ENCODE measurements at places on chromosomes 1 and 21. TPM values are rescaled to one million over a fixed set of nuclear protein-coding genes. Genes with fewer than 3 reads are reported as not detected.

- DNase-seq: no peak
Measured at GRCh38 chr1:5410652-5411051, 581.6 kb downstream of the NPHP4 start.

Gene C4BPA
- total RNA-seq: not detected

DNA sequence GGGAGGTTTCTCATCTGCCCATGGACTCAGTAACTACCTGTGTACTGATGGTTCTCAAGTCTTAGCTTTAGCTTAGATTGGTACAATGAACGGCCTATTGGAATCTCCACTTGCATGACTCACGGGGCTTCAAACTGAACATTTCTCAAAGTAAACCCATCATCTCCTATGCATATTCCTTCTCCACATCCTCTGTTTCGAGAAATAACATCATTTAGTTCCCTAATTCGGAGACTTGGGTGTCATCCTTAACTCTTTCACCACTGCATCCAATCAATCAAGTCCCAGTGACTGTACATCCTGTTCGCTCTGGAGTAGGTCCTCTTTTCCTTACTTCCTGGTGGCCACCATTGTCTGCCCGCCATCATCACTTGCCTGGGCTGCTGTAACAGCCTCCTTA lies 55.8 kb downstream of the LGR6 start:
- no peak for DNase-seq

DNA sequence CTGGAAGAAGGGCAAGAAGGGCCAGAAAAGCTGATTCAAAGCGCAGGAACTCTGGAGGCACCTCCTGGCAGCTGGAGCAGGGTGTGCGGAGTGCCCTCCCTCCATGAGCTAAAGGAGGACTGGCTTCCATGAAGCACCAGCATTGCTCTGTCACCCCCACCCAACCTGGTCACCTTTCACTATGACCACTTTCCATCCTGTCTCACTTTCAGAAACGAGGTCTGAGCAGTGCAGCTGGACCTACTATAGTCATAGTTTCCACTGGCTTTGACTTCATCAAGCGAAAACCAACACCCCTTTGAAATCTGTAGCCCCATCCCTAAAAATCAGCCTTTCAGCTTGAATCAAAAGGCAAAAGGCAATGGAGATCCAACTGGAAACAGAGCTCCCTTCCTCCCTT lies 84.8 kb upstream of the CACNA1E start:
- no peak for DNase-seq

GRCh38 chr1:79079770-79080169 lies 73.2 kb upstream of the ADGRL4 start:
- no peak for DNase-seq

DNA sequence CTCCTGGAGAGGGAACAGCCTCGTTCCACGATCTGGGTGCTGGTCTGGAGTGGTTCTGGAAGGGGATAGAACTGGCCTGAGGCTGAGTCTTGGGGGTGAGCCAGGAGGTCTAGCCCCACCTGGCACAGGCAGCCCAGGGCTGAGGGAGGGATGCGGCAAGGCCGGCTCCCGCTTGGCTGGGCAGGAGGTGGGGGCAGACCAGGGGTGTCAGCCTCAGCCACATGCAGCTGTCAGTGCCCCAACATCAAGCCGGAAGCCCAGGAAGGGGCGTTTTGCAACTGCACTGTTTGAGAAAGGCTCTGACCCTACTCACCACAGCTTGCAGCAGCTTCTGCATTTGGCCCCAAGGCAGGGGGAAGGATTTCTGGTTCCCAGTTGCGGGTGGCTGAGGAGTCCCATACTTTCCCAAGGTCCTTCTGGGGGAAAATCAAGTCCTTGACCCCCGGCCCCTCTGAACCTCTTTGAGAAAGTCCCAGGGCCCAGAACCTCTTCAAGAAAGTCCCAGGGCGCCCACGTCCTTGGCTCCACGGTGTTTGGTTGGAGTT lies 2.0 kb downstream of the EFHD2 start:
- DNase-seq: peak; percentile 56

DNA sequence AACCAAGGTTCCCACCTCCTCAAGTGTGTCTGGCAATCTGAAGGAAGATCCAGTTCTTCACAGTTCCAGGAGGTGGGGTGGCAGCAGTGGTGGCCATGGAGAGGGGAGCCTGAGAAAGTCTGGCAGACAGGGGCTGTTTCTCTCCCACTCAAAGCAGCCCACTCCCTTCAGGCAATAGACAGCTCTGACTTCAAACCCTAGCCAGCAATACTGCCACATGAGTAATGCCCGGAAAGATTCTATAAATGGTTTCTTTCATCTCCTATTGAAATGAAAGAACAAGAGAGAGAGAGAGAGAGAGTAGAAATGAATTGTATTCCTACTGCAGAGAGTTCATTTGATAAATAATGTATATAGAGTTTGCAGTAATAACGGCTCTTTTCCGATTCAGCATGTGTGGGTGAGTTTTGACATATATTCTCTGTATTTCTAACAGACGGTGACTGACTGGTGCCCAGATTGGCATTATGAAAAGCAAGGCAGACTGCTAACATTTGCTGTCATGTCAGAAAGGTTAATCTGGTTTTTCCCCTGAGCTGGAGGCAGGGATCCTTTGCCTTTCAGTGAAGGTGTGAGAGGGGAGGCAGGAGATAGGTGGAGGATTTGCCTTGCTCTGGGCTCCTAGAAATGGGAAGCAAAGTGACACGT lies 267.1 kb upstream of the KIAA0040 start:
- no peak for DNase-seq

DNA sequence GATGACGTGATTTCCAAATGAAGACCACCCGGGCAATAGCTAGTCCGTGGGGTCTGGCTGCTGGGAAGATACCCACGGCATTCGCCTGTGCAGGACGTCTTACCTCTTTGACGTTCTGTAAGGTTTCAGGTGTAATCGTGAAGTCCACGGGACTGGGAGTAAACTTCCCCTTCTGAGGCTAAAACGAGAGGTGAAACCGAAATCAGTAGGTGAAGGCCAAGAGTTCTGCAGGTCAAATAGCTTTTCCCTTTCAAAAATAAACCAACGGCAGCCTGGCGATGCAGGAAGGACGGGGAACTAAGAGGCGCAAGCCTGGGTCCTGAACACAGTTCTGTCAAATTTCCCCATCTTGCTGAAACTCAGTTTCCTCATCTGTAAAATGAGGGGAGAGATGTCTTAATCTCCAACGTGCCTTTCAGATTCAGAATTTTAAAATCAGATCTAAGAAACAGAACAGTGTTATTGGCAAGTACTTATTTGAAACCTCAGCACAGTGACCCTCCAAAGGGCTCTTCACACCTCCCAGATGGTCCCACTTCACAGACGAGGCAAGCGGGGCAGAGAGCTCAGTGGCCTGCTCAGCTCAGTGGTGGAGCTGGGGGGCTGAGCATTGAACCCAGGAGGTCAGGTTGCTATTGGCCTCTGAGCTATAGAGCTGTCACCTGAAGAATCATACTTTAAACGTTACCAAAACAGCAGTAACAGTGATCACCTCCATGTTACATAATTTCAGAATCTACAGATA lies 34.7 kb downstream of the VPS26C start:
- no peak for DNase-seq

DNA sequence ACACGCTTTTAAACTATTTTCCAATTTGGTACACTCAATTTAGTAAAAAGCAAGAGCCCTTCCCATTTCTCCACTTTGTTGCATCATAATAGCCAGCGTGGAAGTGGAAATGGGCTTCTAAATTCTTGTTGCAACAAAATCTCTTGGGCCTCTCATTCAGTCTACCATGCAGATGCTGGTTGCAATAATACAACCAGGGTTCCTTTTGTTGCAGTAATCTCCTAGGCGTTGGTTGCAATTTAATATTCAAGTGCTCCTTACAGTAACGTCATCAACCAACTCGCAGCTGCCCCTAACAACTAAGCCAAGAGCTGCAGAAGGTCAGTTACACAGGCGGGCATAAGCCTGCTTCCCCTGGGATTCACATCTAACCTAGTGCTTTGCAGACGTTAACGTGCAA lies 2.7 kb upstream of the HDGF start:
- no peak for DNase-seq

Gene CFAP45
- 1.1 TPM for total RNA-seq

Gene PDPN
- total RNA-seq: 16.7 TPM

- DNase-seq: no peak
Measured at GRCh38 chr1:114008480-114008941, 29.2 kb downstream of the OLFML3 start.

Gene DNAJC28
- total RNA-seq: 6.5 TPM

All from left ventricle myocardium inferior (tissue), 1 donor.